ENCODE measurements at places on chromosomes 12 and 14.

DNA sequence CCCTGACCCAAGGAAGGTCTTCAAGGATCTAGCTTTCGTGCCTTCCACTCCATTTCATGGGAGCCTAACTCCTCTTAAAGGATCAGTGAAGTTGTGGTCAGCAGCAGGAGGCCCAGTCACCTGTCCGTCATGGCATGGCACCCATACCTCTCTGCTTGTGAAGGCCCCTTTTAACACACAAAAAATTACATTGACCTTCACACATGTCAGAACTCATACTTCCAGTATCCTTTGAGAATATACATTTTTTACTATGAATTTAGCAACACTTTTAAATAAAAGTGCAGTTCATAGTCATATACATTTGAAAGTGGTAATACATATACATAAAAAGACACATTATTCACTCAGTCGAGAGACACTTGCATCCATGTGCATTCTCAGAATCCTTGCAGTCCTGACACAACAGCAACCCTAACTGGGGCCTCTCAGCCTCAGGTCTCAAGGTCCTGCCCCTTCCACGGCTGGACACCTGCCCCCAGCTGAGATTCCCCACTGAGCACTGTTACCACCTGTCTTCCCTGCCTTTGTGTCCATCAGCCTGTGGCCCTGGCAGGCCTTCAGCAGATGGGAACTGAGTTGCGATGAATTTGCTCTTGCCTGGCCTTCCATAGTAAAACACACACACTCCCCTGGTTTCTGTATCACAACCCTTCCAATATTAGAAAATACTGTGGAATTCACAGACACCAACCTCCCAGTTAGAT, 3.7 kb upstream of the KRT3 start:
- DNase-seq = no peak

DNA sequence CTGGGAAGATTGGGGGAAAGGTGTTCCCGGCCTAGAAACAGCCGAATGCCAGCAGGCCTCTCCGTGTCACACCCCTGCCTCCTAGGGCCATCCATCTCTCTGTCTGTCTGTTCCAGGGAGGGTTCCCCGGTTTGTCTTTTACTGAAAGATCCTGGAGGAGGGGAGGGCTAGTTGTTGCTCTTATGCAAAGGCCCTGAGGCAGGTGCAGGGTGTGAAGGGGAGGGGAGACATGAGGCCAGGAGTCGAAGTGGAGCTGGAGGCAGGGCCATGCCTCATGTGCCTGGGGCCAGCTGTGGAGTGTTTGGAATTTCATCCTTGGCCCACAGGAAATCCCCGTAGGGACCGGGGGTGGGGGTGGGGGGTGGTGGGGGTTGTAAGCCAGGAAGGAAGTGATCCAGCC, 8.7 kb upstream of the RCOR1 start:
- no peak for DNase-seq

DNA sequence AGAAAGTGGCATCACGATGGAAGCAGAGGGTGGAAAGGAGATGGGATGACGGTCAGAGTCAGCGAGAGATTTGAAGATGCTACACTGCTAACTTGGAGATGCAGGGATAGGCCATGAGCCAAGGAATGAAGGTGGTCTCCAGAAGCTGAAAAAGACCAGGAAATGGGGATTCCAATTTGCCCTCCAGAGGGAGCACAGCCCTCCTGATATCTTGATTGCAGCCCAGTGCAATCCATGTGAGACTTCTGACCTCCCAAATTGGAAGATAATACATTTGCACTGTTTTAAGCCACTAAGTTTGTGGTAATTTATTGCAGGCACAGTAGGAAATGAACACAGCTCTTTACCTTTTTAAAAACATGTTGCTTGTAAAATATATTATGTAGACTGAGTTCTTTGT, 549.5 kb downstream of the VRK1 start:
- DNase-seq = no peak

DNA sequence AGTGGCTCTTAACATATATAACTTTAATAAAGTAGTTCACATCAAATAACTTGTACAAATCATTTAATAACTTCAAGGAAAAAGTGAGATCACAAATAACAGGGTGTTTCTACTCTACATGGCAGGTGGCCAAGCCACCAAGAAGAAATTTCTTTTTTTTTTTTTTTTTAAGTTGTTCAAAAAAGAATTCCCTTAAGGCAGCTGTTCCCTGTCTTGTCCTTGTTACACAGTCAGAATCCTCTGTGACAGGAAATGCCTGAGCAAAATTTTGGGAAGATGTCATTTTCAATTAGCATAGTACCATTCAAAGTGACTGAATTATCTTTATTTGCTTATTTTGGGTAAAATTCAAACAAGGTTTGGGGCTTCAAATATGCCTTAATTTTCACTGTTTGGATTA, 79.4 kb downstream of the LIN7A start:
- no peak for DNase-seq

- no peak for DNase-seq
These were observed 117.2 kb downstream of the RFLNA start for GRCh38 chr12:124411953-124412645.

- DNase-seq = peak; percentile 90
These were observed 166.7 kb upstream of the HIF1A start for GRCh38 chr14:61528591-61529021.

- DNase-seq = no peak
These were observed 13.5 kb downstream of the WNT5B start for GRCh38 chr12:1642513-1642912.

Data from skeletal muscle cell (primary cell).